ENCODE measurements at places on chromosomes 4 and X. TPM values are rescaled to one million over a fixed set of nuclear protein-coding genes. Genes with fewer than 3 reads are reported as not detected.

The TMEM271 gene
- total RNA-seq = not detected

DNA sequence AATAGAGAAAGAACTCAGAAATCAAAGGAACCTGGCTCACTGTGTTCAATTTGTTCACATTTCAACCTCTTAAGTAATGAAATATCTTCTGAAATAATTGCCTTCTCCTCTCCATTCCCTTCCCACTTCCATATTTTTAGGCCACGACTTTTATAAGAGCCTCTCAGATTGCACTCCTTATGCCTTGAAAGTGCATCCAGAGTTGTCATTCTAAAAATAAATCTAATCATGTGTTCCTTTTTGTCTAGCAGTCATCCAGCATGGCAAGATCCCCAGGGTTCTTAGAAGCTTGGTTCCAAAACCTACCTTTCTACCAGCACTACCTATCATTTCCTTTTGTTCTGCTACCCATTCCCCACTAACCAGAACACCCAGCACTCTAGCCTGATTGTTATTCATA lies 42.4 kb upstream of the RPA4 start:
- no peak for DNase-seq
- no peaks in the 10 kb centered on the region for H3K27me3 ChIP-seq
- no peaks in the 10 kb centered on the region for H3K36me3 ChIP-seq
- H3K4me3 ChIP-seq = no peak overlapping the region
- H3K27ac ChIP-seq = no peak overlapping the region

- no peaks in the 10 kb centered on the region for H3K36me3 ChIP-seq
- no peak overlapping the region for H3K4me3 ChIP-seq
- no peak for DNase-seq
- no peaks in the 10 kb centered on the region for H3K27me3 ChIP-seq
Measured at GRCh38 chrX:70079297-70079696, 17.0 kb downstream of the OTUD6A start.

- peaks cover 1% of the 10 kb centered on the region for H3K27me3 ChIP-seq
- no peak overlapping the region for H3K27ac ChIP-seq
- H3K4me3 ChIP-seq = no peak overlapping the region
- DNase-seq = no peak
- H3K4me1 ChIP-seq = no peaks in the 10 kb centered on the region
Measured at GRCh38 chr4:3756343-3757059, 9.7 kb upstream of the ADRA2C start.

GRCh38 chr4:58767598-58767997 lies 1657.4 kb upstream of the IGFBP7 start:
- DNase-seq = no peak
- H3K4me1 ChIP-seq = no peaks in the 10 kb centered on the region
- no peak overlapping the region for H3K4me3 ChIP-seq
- no peaks in the 10 kb centered on the region for H3K36me3 ChIP-seq
- no peak overlapping the region for H3K27ac ChIP-seq

Data from activated T-helper 1 cell treated with anti-CD3 and anti-CD28 coated beads, Interleukin-12 subunit alpha, Interleukin-12 subunit beta, Interleukin-2, Interleukin-4 antibody, amounts not matched to agents 30 ng/mL and 10 ng/mL and 1 ng/mL, durations not matched to agents 14 hours and 24 hours and 36 hours (primary cell).